AG10803 (cell line): ENCODE measurements at places on chromosomes 12 and 14.

DNA sequence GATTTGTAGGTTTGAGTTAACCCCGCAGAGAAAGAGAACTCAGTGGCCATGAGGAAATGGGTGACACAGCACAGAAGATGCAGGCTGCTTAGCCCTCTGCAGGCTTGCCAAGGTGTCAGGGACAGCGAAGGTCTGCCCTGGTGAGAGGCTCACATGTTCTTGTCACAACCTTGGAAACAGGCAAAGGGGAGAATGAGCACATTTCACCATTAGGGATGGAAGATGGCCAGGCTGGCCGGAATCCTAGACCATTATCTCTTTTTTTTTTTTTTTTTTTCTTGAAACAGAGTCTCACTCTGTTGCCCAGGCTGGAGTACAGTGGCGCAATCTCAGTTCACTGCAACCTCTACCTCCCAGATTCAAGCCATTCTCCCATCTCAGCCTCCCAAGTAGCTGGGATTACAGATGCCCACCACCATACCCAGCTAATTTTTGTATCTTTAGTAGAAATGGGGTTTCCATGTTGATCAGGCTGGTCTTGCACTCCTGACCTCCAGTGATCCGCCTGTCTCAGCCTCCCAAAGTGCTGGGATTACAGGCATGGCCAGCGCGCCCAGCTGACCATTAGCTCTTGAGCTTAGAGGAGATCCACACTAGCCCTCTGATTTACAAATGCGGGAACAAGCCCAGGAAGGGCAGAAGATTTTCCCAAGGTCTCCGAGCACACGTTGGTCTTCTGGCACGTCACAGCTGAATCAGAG lies 34.6 kb downstream of the LTBP2 start:
- peak; percentile 67 for DNase-seq

GRCh38 chr12:20508359-20508758 lies 140.0 kb downstream of the PDE3A start:
- peak; percentile 76 for DNase-seq

DNA sequence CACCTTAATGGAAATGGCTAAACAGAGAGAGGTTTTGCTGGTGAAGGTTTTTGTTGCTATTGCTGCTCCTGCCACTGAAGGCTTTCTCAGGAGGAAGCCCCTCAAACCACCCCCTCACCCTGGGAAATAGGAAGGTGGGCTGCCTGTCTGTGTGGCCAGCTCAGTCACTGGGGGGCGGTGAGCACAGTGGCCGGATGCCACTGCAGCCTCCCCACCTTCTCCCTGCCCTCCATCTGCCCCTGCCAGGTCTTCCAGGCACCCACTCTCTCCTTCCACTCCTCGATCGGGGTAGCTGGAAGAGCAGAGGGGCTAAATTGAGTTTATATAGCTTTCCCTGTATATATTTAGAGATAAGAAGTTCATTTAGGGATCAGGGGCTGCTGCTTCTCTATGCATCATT lies 80.8 kb downstream of the PAPOLA start:
- DNase-seq: no peak

- DNase-seq: no peak
Measured at GRCh38 chr12:103832048-103832997, 8.7 kb downstream of the NT5DC3 start.

DNA sequence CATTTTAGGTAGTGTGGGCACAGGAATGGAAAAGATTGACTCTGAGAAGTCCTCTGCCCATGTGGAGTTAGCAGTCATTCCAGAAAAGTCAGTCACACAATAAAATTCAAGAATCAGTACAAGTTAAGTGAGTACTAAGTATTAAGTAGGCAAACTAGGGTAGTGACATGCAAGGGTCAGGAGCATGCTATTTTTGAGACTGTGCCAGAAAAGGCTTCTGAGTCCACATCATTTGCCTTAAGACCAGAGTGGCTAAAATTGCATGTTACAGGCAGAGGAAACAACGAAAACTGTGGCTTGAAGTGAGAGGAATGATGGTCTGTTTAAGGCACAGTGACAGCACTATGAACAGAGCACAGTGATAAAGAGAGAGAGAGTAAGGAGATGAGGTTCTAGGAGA lies 108.9 kb downstream of the SLC6A15 start:
- no peak for DNase-seq

DNA sequence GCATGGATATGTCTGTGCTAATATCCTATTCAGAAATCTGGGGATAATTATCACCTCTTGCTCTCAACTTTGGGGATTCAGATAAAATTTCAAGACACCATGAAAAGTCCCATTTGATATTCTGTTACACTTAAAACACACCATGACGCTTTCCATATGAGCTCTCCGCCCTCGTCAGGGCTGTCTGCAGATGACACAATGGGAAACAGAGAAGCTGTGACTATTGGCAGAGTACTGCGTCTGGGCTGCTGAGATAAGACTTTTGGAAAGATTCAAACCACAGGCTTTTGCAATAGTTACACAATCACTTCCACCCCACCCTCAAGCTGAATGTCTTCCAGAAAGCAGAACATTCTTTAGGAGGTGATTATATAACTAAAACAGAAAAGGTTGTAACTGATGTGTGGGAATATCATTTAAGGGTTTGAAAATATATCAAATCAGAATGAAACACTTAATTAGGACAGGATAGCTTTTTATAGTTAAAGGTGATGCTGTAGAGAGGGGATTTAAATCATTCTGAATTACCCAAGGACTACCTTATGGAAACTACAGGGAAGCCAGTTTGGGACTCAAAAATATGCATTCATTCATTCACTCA lies 75.3 kb upstream of the TMPO start:
- peak; percentile 96 for DNase-seq

DNA sequence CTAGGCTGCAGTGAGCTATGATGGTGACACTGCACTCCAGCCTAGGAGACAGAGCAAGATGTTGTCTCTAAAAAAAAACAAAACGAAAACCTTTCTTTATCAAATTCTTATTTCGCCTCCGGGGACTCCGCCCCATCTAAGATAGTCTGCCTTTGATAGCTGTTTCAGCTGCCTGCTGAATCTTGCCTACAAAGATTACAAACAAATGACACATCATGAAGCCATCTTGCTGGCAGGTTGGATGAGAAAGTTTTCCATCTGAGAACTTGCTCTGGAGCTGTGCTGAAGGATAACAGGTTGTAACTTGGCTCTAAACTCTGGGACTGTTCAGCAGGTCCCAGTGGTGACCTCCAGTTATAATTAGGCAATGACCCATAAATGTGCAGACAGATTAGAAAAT lies 41.8 kb upstream of the AEBP2 start:
- DNase-seq: no peak

GRCh38 chr14:41022932-41023331 lies 583.7 kb upstream of the LRFN5 start:
- DNase-seq: no peak

DNA sequence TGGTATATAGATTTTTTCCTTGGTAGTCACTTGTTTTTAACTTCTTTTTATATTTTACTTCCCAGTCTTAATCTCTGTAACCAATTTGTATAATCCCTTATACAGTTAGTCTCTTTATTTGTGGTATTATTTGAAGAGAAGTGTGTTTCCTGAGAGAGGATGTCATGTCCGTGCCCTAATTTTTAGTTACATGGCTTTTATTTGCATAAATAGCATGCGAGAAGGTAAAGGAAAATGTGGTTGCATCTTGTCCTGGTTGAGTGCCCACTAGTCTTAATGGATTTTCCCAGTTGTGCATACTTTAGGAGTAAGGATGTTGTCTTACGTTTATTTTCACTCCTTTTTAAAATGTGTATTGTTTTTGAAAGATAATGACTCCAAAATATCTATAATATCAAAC lies 27.5 kb downstream of the RAP1B start:
- no peak for DNase-seq

DNA sequence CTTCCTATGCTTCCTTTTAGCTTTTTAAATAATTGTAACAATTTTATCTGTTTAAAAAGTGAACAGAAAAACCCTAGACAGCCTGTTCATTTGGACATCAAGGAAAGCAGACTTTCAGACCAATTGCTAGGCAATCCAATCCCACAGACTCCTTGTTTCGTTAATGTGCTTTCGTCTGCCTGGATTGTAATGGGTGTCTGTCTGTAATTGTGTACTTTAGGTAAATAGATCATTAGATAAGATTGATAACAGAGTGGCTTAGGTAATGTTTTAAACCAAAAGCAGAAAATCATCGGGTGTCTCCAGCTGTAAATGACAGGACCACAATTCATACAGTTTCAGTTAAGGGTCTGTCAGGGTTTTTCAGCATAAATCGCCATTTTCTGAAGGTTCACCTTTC lies 19.6 kb downstream of the CCDC60 start:
- DNase-seq: no peak

DNA sequence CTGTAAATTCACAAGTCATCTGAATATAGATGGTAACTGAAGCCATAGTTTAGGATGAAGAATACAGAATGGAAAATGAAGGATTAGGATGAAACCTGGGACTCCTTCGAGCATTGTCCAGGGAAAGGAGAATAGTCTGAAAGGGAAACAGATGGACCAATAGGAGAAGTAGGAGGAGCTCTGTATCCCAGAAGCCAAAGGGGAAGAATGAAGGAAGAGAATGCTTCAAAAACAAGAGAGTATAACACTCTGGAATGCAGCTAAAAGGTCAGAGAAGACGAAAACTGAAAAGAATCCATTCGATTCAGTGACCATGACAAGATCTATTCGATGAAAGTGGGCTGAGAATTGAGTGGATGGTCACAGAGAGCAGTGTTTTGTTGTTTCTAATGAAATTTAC lies 1.0 kb downstream of the GMFB start:
- peak; percentile 62 for DNase-seq

- DNase-seq: no peak
Measured at GRCh38 chr14:35944847-35945246, 118.7 kb downstream of the BRMS1L start.

DNA sequence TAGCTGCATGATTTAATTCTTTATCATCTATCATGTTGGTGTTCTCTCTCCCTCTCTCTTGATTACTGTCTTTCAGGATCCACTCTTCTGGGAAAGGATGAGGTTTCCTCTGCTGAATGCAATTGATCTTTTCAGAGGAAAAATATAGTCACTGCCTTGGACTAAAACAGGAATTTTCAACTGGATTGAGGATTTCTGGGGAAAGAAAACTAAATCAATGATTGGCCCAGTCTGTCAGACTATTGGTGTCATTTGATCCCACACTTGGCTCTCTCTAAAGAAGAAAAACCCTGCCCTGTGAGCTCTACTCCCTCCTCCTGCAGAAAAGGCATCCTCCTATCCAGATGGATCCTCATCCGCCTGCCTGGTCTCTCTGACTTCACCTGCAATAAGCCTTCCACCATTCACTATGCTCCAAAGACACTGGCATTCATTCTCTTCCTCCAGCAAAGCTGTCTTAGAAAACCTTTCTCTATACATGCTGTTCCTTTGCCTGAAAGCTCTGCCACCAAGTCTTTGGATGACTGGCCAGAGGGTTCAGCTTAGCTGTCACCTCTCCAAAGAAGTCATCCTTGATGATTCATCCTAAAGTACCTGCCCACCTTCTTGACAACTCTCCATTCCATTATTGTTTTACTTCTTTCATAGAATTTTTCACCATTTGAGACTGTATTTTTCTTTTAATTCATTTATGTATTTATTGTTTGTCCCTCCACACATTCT lies 127.7 kb upstream of the CAND1 start:
- no peak for DNase-seq
